Dermis microvascular lymphatic vessel endothelial cell (primary cell): ENCODE measurements at places on chromosomes 7 and 10. TPM values are rescaled to one million over a fixed set of nuclear protein-coding genes. Genes with fewer than 3 reads are reported as not detected.

DNA sequence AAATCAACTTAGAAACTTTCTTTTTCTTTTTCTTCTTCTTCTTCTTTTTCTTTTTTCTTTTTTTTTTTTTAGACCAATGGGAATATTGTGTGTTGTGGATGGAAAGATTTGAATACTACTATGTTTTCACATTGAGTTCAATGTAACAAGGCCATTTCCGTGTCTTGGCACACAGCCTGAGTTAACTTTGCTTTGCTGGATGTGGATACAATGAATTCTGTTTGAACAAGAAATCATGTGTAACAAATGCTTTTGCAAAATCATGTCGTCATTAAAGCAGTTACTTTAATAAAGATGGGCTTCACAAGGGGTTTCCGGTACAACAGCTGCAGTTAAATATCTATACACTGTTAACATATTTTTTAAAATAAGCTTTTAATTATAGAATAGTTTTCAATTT, 13.5 kb upstream of the ENTPD1 start:
- peak; percentile 96 for DNase-seq

DNA sequence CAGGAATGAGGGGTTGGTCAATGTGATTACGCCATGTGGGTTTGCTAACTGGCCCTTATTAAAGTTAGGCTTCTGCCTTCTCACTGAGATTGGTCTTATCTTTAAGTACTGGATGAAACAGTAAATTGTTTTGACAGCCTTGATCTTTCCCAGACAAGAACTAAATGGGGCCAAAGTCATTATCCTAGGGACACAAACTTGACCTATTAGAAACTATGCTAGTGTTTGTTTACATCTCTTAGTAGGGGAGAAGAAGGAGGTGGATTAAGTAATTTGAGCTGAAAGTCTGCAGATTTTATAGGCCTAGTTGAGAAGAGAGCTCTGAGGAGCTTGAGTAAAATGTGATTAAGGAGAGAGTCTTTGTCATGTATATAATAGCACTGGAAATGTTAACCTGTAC, 386.9 kb downstream of the HTR7 start:
- no peak for DNase-seq

GRCh38 chr7:64916-65341, 127.4 kb upstream of the FAM20C start:
- DNase-seq = no peak

GRCh38 chr7:50166997-50167965, 74.2 kb upstream of the ZPBP start:
- no peak for DNase-seq

DNA sequence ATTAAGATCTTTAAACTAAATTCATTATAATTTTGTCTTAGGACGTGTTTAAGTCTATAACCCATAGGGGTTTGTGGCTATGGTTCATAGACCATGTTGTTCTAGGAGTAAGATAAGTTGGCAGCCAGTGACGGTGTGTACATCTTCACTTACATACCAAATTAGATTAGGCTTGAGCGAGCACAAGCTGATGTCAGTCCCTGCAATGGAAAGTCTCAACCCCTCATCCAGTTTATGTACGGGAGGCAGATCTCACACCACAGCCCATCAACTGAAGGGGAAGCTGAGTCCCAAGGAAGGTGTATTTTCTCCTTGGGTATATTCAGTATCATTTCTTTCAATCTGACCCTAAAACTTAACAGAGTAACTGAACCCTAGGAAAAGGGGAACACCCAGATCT, 5.1 kb upstream of the SMC3 start:
- DNase-seq = no peak

DNA sequence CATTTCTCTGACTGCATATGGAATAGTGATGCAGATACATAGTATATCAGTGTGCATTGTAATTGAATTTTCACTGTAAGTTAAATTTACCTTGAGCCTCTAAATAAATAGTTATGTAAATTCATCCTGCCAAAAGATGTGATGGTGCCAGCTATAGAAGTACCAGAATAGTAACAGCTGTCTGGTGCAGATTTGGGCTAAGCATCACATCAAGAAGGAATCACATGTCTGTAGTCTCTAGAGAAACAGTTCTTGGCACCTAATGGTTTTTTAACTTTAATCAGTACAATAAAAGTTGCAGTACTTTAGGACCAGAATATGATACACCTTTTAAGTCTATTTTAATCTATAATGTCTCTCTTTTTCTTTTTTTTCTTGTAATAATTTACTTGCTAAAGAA, 17.4 kb downstream of the PLEKHA1 start:
- no peak for DNase-seq

GRCh38 chr10:132438091-132439024, 41.4 kb downstream of the PWWP2B start:
- no peak for DNase-seq

- DNase-seq = no peak
Measured at GRCh38 chr10:86401588-86402282, 35.1 kb upstream of the GRID1 start.

GRCh38 chr7:1163121-1163520, 3.1 kb upstream of the ZFAND2A start:
- DNase-seq = no peak

DNA sequence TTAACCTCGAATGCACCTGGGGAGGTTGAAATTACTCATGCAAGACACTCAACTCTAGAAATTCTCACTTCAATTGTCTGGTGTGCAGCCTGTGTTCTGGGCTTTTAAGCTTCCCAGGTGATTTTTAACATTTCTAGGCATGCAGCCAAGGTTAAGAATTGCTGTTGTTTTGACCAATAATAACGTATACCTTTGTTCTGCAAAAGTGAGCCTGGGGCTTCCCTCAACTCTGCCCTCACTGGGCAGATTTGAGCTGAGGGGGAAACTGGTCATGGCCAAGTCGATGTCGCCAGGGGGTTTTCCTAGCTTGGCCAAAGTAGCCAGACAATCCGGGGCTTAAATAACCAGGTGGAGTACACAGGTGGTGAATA, 568 bp downstream of the PRSS2 start:
- no peak for DNase-seq

The PDCD11 gene
- 26.3 and 26.9 TPM in 2 replicates for total RNA-seq

The CCZ1B gene
- total RNA-seq = 34.1 and 42.4 TPM in 2 replicates

The HERC4 gene
- total RNA-seq = 33.2 and 34.0 TPM in 2 replicates

The GNG11 gene
- 326 and 460 TPM in 2 replicates for total RNA-seq

The HHEX gene
- 36.8 and 62.8 TPM in 2 replicates for total RNA-seq

The IDI2 gene
- total RNA-seq = not detected in 2 replicates

The MYL10 gene
- not detected in 2 replicates for total RNA-seq

The TYW1B gene
- 1.4 and 3.7 TPM in 2 replicates for total RNA-seq
